ENCODE measurements at places on chromosomes 6 and 20.

- DNase-seq = no peak
Observed at GRCh38 chr20:59735917-59736316, 131.6 kb downstream of the PHACTR3 start.

DNA sequence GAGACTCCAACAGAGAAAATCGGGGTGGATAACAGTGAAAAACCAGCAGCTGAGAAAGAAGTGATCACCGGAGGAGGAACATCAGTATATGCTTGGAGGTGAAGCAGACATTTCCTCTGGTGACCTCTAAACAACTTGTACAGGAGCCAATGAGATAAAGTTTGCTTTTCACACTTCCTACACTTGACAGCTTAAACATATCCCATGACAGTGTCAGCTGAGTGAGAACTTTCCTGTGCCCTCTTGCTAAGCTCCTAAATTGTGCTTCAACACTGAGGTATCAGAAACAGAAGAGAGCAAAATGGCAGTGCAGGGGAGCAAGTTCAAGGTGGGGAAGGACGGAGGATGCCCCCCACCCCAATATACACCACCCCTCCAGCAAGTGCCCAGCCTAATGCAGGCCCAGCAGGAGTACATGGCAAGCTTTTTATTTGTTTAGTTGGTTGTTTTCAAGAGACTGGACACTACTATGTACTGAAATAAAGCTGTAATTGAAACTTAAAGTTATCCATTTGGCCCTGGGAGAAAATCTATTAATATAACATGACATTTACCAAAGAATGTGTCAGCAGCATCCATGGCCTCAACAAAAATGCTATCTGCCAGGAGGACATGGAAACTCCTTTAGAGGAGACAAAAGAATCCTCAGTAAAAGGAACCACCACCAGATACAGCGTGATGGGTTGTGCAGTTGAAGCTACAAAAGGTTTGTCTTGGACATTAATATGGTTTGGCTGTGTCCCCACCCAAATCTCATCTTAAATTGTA, 540.2 kb downstream of the PRKN start:
- DNase-seq = no peak

GRCh38 chr6:168715643-168716481, 274.9 kb downstream of the SMOC2 start:
- no peak for DNase-seq

- no peak for DNase-seq
Observed at GRCh38 chr6:22328474-22328873, 31.6 kb upstream of the PRL start.
